Adrenal gland (tissue), 19 donors: ENCODE measurements at places on chromosomes 3 and 15. TPM values are rescaled to one million over a fixed set of nuclear protein-coding genes. Genes with fewer than 3 reads are reported as not detected.

- no peak for DNase-seq
Observed at GRCh38 chr3:159731254-159731653, 257.4 kb upstream of the IL12A start.

CP gene
- 1.2 TPM for polyA plus RNA-seq

DNA sequence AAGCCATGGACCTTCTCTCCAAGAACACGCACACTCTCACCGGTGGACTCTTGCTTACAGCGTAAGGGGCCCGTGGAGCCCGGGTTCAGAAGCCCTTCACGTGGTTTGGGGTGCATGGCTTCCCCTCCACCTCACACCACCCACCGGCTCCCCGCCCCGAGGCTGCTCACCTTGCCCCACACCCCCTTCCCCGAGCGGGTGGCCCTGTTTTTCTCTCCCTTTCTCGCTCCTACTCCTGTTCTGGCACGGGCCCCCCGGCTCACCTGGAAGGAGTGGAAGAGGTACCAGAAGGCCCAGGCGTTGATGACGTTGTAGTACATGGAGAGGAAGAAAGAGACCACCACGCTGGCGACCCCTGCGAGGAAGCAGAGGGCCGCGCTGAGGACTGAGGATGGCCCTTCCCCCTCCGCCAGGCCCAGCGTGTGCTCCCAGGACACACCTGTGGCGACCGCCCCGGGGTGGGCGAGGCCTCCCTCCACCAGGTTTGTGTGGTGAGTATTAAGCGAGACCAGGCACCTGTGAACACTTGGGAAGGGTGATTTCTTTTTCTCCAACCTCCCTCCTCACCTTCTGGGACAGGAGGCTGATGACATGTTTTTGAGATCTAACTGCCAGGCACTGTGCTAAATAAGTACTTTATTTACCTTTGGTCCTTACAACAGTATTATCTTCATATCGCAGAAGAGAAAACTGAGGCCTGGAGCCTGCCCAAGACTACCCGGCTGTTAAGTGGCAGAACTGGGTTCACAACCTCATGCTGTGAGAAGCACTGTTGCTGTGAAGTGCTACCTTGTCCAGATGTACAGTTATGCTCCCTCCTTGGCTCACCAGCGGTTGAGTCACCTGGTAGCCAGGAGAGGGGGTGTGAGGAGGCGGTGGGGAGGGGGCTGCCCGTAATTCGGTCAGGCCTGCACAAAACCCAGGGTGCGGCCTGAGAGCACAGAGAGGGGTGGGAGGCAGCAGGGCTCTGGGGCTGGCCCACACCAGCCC is 16.3 kb downstream of the SLC6A20 start:
- DNase-seq: no peak

ENTPD3 gene
- polyA plus RNA-seq: 0.16 TPM
